Right lobe of liver (tissue), 6 donors: ENCODE measurements at places on chromosomes 11 and 22. TPM values are rescaled to one million over a fixed set of nuclear protein-coding genes. Genes with fewer than 3 reads are reported as not detected.

DNA sequence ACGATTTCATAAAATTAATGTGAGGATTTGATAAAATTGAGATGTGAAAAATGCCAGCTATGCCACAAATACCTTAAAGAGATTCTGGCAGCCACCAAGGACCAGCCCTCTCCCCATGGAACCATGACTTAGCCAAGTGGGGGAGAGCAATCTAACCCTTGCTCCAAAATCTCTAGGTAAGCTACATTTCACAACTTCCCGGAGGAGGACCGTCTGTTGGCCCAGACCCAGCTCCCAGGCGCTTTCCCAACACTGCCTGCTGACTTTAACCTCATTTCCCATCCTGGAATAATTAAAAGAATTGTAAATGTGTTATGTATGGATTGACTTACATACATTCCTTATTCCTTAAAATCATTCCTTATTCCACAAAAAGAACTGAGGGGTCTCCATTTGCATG, 47.5 kb upstream of the TENM4 start:
- DNase-seq: peak; percentile 83

NOX4 gene
- 0.23 TPM for total RNA-seq

CPT1A gene
- 45.1 TPM for total RNA-seq

DNA sequence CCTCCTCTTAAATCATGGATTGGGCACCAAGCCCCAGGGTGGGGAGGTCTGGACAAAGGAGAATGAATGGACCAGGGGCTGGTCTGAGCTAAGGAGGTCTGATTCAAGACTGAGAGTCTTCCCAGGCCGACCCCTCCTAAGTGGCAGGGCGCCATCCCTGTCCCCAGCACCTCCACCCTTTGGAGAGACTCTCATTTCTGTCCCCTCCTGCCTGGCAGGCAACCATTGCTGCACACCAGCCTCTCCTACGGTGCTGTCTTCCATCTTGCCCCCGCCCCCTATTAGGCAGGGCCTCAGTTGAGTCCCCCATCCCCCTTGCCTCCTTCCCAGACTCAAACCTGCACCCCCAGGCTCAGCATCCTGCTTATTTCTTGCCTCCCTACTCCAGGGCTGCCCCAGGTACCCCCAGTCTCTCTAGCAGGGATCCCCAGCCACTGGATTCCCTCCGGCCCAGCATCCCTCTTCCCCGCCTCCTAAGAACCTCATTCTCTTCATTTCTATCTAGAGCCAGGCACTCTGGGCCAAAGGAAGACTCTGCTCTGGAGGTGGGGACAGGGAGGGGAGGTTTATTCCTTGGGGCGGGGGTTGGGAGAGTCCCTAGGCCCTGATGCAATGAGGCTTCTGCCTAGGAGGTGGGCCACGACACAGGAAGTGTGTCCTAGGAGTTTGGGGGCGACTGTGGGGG, 1.7 kb upstream of the RCOR2 start:
- DNase-seq: no peak

DNA sequence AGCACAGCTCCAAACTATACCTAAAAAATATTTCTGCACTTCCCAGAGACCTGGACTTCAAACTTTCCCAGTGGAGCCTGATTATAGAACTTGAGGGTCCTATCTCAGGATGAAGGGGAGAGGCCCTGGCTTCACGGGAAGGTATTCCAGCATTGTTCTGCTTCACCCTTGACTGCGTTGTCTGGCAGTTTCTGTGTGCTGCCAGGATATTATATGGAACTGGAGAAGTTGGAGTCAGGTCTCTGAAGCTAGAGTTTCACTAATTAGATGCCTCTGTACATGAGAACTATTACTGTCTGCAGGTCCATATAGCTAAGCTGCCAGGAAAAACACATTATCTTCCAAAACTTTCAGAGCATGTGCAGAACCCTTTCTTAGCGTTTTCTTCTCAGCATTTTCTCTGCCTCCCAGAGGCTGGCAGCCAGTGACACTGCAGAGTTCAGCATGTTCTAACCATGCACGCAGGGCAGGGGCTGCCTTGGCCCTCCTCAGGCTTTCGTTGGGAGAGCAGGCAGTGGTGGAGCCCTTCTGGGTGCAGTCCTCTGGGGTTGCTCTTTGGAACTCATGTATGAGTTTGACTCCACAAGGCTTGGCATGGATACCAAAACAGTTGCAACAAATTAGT, 99.3 kb downstream of the CWC15 start:
- no peak for DNase-seq

DNA sequence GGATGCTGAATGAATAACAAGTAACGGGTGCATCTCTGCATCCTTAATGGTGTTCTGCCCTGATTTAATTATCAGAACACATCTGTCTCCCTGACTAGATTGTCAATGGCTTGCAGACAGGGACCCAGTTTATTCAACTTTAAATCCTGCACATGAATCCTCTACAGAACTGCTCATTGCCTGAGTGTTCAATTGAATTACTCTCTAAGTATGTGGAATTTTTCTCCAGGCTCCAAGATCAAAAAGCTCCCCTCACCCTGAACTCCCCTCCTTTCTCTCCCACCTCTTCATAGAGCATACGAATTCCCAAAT, 11.8 kb downstream of the MB start:
- no peak for DNase-seq

DNA sequence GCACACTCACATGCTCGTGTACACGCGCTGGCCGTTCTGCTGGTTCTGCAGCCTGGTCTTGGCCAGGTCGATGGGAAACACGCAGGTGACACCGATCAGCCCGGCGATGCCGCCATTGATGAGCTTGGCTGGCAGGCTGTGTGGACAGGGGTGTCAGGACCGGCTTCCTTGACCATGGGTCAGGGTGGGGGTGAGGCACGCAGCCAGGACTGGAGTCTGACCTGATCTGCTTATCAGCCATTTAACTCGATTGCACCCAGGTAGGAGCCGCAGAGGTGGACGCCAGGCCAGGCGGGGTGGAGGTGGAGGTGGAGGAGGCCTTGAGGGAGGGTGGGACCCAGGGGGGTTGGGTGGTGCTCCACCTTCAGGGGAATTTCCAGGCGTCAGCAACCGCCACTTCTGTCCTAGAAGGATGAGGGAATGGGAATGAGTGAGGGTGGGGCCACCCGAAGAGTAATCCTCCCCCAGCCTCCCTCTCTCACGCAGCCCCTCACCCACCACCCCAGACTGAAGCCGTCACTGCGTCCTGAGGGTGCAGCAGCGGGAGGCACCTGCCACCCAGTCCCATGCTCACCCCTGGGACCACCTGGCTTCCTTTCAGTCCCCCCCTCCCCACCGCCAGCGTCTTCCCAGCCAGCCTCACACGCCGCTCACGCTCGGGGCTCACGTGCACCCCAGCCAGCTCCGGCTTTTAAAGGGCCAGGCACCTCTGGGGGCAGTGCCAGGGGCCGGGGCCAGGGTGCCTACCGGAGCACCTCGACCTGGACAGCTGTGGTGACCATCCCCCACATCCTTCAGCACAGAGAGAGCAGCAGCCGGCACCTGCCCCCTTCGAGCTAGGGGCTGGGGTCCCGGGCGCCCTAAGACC, 3.1 kb downstream of the SLC25A22 start:
- DNase-seq: no peak

DNA sequence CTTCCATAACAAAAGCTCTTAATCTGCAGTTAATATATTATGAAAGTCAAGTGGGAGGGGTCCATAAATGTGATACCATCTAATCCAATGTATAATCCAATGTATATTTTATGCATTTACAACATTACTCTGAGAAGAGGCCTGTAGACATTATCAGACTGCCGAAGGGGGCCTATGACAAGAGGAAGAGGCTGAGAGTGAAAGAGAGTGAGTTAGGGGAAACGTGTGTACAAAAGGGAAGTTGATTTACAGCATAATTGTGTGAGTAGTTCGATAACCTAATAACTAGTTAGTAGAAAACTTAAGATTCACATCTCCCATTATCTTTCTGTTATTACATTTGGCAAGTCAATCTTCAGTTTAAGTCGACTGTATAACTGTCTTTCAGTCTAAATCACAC, 86.6 kb downstream of the DDX10 start:
- no peak for DNase-seq

- peak; percentile 56 for DNase-seq
These were observed 179.0 kb downstream of the GRM5 start for GRCh38 chr11:88886796-88887195.

DNA sequence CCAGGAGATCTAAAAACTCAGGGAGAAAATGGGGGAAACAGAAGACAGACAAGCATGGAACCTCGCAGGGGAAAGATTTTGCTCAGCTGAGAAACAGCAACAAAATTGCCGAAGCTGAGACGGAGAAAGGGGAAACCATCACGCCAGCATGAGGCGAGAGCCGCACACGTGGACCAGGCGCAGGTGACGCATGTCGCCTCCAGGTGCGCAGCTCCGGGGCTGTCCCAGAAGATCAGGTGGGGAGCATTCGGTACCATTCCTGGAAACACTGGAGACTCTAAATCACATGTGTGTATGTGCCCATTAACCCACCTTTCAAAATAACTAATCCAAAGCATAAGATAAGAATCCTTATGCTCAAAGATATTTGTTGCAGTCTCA, 121.7 kb downstream of the BRD1 start:
- no peak for DNase-seq

YPEL4 gene
- total RNA-seq: not detected

- no peak for DNase-seq
These were observed 61.3 kb downstream of the PPME1 start for GRCh38 chr11:74232311-74232950.

CHRDL2 gene
- 34.7 TPM for total RNA-seq

DNA sequence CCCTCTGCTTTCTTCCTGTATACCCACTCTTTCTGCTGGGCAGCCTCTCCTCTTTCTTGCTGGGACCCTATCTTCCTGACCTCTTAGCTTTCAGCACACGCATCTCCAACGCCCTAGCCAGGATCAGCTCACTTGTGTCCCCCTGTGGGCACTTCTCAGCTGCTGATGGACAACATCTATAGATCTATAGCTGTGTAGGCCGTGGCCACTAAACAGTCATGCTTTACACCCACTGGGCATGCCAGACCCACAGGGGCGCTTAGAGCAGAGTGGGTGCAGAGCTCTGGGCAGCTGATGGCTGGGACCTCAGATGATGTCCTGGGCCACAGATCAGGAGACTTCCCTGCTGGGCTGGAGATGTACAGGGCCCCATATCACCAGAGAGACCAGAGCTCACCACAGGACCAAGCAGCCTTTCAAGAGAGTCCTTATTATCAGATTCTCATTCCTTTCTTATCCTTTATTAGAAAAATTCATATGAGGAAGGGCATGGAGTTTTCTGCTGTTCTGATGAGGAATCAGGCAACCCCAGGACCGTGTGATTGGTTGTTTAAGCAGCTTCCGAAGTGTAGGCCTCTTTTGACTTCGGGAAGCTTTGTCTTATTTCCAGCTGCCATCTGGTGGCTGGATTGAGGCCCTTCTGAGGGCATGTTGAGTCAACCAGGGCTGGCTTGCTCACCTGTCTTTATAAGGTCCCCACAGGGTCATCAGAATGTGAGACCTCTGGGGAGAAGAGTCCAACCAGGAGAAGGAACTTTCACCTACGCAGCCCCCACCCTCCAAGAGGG, 60.5 kb downstream of the OSBP2 start:
- peak; percentile 57 for DNase-seq

DNA sequence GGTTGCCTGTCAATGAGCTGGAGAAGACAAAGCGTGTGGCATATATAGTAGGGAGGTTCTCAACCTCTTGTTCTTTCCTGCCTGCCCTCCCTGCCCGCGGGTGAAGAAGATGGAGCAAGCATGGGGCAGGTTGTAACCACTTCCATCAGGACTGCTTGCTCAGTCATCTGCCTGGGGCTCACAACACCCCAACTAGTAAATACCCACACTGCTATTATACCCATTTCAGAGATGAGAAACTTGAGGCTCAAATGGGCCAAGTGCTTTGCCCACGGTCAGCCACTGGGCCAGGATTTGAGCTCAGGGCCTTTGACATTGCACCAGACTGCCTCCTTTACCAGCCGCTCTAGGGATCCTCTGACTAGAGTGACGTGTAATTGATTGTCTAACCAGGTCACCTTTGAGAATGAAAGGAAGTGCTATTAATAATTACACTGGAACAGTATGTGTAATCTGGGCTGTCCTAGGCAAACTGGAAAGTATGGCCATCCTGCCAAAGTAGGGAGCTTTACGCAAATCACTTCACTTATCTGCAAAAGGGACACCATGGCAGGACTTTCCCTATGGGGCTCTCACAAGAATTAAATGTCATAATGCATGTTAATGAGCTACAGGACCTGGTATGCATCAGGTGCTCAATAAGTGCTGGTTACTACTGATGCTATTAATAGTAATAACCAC, 2.8 kb upstream of the CDC42EP1 start:
- peak; percentile 78 for DNase-seq

GRCh38 chr11:1507381-1508140, 21.0 kb upstream of the MOB2 start:
- DNase-seq: no peak

IGF2 gene
- total RNA-seq: 146 TPM

KRTAP5-1 gene
- not detected for total RNA-seq

DNA sequence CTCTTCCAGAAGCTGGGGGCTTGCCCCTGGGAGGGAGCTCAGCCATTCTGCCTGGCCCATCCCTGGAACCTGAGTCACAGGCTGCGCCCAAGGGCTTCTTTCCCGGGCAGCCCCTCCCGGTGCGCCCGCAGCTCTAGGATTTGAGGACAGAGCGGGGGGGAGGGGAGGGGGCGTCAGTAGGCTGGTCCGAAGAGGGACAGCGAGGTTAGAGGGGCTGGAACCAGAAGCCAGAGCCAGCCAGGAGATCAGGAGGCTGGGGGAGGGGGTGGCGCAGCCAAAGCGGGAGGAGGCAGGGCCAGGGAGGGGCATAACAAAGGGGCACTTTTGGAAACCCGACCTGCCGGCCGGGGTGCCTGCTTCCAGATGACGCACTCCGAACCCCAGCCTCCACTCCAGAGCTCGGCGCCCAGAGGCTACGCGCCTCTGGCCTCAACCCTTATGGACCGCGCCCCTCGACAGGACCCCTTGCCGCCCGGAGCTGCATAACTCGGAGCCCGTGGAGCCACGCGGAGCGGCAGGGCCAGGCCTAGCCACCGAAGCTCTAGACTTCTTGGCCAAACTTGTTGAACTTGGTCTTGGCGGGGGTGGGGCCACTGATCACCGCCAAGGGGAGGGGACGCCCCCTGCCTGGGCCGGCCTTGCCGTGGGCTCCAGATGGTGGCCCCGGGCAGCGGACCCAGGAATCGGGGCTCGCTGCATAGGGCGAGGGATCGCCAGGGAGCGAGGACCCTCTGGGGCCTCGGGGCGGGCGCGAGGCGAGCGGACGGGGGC, 744 bp downstream of the PACSIN3 start:
- peak; percentile 53 for DNase-seq

- no peak for DNase-seq
These were observed 531 bp upstream of the MEN1 start for GRCh38 chr11:64810891-64811272.

GRCh38 chr11:74702383-74703007, 28.7 kb downstream of the CHRDL2 start:
- DNase-seq: peak; percentile 51

SCT gene
- total RNA-seq: not detected

DNA sequence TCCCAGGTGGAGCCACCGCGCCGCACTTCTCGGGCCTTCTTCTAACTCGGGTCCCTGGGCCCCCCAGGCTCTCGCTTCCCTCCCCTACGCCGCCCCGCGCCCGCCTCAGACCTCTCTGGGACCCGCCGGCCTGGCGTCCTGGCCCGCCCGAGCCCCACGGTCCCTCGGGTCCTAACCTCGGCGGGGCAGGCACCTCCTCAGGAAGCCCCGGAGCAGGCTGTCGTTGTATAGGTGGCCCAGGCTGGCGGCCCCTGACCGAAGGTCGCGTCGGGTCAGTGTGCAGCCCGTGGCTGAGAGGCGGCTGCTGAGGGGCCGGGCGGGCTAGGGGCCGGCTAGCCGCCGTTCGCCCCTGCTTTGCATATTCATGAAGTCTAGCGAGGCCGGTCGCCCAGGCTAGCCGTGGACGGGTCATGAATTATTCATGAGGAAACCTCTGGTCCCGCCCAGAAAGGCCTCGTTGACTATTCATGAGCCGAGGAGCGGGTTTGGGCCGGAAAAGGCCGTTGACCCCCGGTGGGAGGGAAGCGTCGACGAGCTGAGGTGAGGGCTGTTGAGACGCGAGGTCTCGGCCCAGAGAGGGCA, at the start of gene HORMAD2:
Gene HORMAD2, plus strand, starts transcription at position 513 of the 582 bp plus-strand sequence. CDS start 13,489 bp downstream, outside the sequence.
- DNase-seq: peak; percentile 80
